ENCODE measurements at places on chromosomes 2 and 18.

DNA sequence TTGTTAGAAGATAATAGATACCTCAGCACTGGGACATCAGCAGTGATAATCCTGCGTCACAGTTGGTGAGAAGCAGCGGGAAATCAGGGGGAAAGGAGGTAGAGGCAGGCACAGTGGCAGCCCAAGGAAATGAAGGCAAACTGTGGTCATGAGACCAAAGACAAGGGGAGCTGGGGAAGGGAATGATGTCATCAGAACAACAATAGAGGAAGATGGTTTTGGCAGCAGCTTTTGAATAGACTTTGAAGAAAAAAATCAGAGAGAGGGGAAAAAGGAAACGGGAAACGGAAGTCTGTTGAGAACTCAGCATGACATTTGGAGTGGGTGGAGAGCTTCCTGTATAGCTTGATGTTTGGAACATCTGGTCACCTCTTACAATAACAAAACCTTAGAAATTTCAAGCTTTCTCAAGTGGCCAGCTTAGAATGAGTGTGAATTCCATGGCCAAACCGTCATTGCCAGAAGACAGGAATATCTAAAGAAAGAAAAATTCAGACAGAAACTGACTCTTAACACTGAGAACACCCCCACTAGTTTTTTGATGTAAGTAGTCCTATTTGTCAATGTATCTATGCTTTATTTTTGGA is 18.4 kb upstream of the YES1 start:
- DNase-seq, result peak; percentile 21

- DNase-seq, result no peak
Observed at GRCh38 chr18:64620971-64621560, 472.2 kb upstream of the LINC00305 start.

- no peak for DNase-seq
Observed at GRCh38 chr2:905833-906140, 44.9 kb upstream of the SNTG2 start.

- DNase-seq, result no peak
Observed at GRCh38 chr2:186862869-186863709, 14.1 kb upstream of the ZSWIM2 start.

DNA sequence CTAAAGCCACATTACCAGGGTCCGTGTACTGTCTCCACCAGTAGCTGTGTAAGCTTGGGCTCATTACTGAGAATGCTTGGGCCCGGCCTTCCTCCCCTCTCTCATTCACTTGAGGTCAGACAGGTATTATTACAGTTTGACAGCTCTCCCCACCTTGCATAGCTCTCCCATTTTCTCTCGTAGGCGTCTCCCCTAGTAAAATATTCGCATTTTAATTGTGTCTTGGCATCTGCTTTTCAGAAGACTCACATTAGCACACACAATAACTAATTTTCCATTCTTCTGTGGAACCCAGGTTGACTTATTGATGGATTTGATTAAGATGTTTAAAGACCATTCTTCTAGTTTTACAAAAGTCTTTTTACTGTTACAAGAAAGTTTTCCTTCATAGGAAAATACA is 71.1 kb upstream of the CYP20A1 start:
- no peak for DNase-seq

- DNase-seq, result no peak
Observed at GRCh38 chr2:20677301-20678085, 10.5 kb downstream of the GDF7 start.

DNA sequence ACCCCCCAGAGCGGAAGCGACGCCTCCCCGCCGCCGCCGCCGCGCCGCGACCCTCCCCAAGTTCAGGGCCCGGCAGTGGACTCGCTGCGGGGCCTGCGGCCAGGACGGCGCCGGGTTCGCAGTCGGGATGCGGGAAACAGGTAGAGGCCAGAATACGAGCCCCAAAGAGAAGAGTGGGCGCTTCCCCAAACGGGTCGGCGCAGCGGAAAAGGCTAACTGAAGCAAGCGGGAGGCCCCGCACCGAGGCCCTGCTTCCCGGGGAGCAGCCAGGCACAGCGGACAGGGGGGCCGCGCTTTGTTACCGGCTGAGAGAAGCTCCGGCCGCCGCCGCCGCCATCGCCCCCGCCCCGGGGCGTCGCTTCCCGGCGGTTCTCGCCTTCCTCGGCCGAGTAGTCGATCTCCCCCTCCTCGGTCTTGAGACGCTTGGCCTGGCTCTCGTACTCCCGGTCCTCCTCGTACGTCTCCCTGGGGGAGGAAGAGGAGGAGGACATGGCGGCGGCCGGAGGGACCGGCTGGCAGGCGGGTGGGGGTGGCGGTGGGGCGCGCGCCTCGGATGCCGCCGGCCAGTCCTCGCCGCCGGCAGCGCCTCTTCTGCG is 494 bp downstream of the HNRNPLL start:
- peak; percentile 20 for DNase-seq

- no peak for DNase-seq
Observed at GRCh38 chr2:27096748-27097297, 10.3 kb downstream of the KHK start.

- DNase-seq, result no peak
Observed at GRCh38 chr2:194314042-194314441, 1343.0 kb upstream of the SLC39A10 start.

DNA sequence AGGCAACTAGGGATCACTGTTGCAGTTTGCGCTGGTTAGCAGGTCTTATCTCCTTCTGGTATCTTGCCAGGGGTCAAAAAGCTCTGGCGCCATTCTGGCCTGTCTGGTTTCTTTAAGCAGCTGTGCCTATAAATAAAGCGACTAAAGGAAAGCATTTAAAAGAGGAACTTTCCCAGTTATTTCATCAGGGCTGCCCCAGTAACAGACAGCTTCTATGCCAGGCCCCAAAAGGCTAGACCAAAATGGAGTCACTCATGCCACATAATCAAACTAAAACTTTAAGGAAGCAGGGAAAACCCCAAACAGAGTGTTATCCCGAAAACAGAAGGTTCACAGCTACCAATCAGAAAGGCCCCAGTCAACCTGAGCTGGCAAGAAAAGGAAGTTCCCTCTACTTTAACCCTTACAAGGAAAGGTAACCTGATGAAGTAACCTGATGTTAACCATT is 41.2 kb upstream of the HNRNPA3 start:
- DNase-seq, result no peak

- DNase-seq, result no peak
Observed at GRCh38 chr2:2826621-2827020, 495.5 kb upstream of the MYT1L start.

DNA sequence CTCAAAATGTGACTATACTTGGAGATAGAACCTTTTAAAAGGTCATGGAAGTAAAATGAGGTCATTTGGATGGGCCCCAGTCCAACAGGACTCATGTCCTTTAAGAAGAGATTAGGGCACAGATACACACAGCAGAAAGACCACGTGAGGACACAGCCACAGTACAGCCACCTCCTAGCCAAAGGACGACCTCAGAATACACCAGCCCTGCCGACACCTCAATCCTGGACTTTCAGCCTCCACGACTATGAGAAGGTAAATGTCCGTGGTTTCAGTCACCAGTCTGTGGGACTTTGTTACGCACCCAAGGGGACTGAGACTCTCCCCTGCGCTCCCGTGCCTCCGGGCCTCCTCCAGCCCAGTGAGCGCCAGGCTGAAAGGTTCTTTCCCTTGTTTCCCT is 30.2 kb upstream of the HPCAL1 start:
- no peak for DNase-seq

DNA sequence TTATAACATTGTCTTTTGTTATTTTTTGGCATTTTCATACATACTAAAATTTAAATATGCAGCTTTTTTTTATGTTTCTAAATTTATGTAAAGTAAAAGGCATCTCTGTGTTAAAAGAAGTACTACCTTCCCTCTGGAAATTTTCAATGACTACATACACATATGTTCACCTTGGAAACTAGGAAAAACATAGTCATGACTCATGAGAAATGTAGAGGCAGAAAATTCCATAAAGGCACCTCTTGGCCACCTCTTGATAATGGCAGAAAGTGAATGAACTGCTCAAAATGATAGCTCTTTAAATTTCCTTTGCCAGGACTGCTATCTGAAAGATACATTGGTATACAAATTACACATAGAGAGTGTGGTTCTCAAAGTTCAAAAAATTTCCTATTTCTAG is 889.1 kb upstream of the ZEB2 start:
- DNase-seq, result no peak

GRCh38 chr18:56312551-56313335 is 325.6 kb downstream of the TXNL1 start:
- DNase-seq, result no peak

- DNase-seq, result no peak
Observed at GRCh38 chr2:68214381-68214780, 38.0 kb downstream of the PPP3R1 start.

GRCh38 chr2:220276741-220277444 is 649.5 kb downstream of the SLC4A3 start:
- no peak for DNase-seq

GRCh38 chr2:36366491-36367120 is 11.0 kb downstream of the CRIM1 start:
- DNase-seq, result no peak

DNA sequence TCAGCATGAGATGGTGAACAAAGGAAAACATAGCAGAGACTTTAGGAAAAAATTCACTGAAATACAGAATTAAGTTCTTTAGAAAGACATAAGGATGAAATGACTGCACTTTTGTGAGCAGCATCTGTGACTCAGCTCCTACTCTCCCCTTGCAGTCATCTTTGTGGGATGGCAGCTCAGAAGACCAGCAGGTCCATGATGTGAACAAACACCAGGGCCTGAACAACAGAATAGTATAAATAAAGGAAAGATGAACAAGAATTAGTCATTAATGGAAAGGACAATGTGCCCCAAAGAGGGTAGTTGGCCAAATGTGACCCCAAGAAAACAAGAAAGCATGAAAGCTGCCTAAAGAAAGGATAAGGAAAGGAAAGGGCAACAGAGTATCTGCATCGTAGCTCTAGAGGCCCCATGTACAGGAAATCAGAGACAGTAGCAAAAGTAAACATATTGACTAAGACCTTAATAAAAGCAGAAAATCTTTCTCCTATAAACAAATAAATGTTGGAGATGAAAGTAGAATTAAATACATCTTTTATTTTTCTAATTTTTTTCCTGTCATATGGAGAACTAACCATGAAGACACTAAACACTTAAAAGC is 318.0 kb downstream of the ZEB2 start:
- DNase-seq, result no peak

GRCh38 chr18:35711227-35711626 is 129.7 kb downstream of the GALNT1 start:
- DNase-seq, result no peak

DNA sequence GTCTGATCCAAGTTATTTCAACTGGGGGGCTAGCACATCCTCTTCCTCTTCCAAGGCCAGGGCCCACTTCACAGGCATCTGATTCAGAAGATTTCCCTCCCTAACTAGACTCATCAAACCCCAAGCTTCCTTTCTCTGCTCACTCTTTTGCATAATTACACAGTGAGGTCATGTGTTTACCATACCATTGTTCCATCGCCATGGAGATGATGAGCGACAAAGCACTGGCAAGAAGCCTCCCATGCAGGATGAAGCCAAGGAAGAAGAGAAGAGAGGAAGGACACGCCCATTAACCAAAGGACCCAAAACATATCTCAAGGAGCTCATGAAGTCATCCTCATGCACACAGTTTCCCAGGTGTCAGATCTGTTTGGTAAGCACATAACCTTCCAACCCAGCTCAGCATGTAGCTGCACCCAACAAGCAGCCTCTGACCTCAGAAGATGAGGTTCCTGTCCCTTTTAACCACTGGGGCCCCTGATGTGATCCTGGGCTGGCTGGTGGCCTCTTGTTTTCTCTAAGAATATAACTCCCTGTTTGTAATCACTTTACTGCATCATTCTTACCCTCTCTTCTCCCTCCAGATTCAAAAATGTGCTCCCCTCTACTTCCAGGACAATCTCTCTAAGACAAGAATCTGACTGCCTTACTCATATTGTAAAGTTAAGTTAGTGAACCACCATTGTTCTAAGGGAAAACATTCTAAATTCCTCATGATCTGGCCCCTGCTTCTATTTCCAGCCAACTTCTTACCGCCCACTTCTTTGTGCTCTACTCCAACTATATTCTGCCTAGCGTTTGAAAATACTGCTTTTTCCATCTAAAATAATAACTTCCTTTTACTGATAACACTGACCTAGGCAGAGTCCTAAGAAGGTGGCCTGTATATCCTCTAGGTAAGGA is 190.1 kb downstream of the TTC32 start:
- no peak for DNase-seq

Measured in effector CD4-positive, alpha-beta T cell (primary cell).